ENCODE measurements at places on chromosomes 16 and 17.

GRCh38 chr17:41651625-41652460 lies 27.5 kb upstream of the KRT17 start:
- peak; percentile 40 for DNase-seq

GRCh38 chr17:47192554-47192953 lies 3.5 kb upstream of the CDC27 start:
- DNase-seq: no peak

DNA sequence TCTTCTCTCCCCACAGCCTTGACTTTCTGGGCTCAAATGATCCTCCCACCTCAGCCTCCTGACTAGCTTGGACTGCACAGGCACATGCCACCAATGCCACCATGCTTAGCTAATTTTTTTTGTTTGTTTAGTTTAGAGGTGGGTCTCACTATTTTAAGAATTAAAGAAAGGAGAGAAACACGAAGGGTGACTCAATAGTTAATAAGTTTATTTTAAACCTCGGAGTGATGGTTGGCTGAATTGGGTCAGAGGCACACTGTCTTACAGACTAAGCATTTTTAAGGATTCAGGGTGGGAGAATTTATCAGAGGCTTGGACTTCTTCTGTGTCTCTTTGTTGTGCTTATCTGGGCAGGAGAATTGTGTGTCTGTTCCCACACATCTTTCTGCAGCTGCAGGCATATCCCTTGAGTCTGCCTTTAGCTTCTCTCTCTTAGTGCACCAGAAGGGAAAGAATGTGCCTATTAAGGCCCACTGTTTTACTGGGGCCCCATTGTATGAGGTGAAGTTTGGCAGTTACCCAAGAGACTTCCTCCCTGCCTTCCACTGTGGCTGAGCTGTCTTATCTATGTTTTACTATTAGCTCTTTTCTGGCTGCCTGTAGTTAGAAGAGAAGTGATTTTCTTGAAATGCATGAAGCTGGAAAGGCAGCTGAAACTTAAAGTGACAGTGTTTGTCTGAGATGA lies 2172.0 kb downstream of the TP53TG3F start:
- DNase-seq: no peak

- no peak for DNase-seq
Measured at GRCh38 chr17:58273453-58274104, 7.2 kb downstream of the MPO start.

- DNase-seq: no peak
Measured at GRCh38 chr16:28865722-28866453, 2.2 kb downstream of the SH2B1 start.

- DNase-seq: no peak
Measured at GRCh38 chr17:64354824-64355535, 35.7 kb downstream of the PECAM1 start.

DNA sequence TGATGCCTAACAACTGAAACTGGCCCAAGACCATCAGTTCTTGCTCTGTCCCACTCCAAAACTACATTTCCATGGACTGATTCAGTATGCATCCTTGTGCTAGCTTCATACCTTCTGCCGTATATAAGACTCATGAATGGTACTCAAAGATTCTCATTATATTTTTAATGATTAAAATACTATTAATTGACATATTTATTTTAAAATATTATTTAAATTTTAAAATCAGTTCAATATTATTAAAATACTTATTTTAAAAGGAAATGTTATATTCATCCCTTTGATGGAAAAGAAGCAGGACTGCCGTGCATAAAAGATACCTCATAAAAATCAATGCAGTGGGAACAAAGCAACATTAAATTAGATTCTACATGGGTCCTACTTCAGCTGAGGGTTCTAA lies 153.4 kb downstream of the AXIN2 start:
- DNase-seq: no peak

DNA sequence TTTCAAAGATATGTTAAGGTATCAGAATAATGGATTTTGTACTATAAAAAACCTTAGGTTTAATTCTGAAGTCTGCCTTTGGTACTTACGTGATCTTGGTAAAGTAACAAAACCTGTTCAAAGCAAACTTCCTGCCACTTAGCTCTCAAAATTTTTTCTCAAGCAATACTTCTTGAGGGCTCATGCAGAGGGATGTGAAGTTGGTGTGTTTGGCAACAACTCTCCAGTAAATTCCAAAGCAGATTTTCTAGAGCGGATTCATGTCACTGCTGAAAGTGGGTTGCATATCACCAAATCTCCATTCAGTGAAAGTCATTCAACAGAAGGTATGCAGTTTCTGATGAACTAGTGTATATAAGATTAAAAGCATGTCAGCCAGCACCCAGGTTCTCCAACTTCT lies 856.7 kb downstream of the CDH8 start:
- no peak for DNase-seq

DNA sequence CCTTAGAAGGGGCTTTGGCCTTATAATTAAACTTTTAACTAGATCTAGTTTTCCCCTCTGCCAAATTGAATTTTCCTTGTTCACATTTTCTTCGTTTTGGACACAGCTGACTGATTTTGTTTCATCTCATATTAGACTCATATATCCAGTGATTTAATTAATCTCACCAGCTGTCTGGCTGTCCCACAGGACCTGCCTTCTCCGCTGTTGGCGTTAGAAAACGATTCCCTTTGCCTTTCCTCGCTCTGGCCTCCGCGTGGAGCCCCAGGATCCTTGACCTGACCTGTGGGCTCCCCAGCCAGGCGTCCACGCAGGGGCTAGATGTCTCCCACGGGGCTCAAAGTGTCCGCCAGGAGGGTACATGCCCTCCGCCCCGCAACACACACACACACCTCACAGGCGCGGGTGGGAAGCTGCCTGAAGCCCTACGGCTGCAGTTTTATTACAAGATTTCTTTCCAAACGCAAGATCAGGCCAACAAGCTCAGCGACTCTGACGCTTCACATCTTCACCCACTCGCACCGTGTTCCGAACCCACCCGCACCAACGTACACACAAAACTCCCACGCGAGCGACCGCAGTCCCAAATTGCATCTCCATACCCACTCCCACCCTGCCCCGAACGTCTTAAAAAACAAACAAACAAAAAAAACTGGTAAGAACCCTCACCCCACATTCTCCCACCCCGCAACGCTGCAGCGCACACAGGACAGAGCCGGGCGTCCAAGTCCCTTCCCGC lies 1.1 kb downstream of the RPRML start:
- DNase-seq: no peak

DNA sequence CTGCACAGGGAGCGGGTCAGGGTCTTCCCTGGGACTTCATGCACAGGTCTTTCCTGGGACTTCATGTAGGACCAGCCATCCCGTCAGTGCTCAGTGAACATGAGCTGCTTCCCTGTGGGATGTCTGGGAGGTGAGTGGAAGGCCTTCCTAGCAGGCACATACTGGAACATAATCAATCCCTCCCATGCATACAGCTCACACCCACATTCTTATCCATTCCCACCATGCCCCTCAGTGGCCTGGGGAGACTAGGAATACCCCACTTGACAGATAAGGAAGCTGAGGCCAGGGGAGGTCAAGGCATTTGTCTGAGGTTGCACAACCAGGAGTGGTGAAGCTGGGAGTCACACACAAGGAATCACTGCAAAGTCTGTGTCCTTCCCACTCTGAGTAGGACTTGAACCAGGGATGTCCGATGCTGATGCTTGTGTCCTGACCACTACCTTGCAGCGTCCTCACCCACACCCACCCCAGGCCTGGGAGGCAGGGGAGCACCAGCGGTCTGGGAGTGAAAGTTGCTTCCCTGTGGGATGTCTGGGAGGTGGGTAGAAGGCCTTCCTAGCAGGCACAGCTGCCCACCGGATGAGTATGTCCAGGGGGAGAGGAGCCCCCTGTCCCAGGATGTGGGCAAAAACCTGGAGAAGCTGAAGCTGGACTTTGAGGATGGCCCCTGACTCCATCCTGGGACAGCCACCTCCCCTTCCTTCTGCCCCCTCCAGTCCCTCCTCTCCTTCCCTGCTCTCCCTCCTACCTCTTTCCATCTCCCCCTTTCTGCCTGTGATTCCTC lies 1.0 kb upstream of the NLRC5 start:
- DNase-seq: no peak

- DNase-seq: no peak
Measured at GRCh38 chr16:2816751-2817339, at the start of gene PRSS21. Gene PRSS21 (plus strand): TSS chr16:2817237. CDS start chr16:2817269, 32 bp downstream.

GRCh38 chr17:47701608-47702007 lies 7.6 kb downstream of the TBKBP1 start:
- no peak for DNase-seq

DNA sequence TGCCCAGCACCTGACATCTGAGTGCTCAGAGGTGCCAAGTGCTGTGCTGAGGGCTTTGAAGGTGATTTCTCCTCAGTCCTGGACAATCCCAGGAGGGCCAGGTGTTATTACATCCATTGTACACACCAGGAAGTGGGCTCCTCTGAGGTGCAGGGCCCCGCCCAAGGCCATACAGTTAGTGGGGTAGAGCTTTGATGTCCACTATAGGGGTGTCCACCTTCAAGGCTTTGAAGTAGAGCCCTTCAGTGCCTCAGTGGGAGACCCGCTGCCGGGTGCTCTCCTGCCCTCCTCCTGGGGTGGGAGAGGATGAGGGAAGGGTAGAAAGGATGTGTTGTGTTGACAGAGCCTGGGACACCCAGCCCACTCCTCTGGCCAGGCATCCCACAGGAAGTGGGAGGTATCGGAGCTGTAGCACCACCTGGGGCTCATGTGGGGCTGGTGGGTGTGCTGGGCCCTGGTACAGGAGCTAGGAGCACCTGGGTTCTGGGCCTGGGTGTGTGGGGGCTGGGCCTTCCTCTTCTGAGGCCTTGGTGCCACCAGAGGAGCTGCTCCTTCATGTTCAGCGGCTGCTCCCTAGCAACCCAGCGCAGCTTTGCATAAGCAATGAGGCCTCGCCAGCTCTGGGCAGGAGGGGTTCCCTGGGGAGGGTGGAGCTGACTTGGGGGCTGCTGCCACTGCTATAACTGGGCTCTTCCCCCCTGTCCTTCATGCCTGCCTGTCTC lies 7.4 kb downstream of the LASP1 start:
- no peak for DNase-seq

DNA sequence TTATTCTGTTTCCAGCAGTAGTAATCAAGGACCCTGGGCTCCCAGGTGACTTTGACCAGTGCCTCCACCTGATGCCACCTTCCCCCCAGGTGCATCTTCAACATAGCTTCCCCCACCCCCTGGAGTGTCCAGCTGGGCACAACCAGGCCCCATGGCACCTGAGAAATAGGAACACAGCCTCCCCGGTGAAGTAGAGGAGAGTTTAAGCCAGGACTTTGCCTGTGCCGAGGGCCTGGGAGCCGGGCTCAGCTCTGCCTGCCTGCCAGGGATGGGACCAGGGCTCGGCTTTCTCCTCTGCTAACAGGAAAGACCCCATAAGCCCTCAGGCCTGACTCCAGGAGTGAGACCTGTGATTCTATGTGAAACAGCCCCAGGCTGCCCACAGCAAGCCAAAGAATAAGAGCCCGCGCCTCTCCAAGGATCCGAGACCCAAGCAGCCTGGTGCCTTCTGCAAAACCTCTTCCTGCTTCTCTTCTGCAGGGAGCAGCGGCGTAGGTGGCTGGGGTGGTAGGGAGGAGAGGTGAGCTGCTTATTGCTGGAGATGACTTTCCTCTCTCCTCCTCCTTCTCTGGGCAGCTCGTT lies 16.4 kb upstream of the RBFOX3 start:
- DNase-seq: no peak

DNA sequence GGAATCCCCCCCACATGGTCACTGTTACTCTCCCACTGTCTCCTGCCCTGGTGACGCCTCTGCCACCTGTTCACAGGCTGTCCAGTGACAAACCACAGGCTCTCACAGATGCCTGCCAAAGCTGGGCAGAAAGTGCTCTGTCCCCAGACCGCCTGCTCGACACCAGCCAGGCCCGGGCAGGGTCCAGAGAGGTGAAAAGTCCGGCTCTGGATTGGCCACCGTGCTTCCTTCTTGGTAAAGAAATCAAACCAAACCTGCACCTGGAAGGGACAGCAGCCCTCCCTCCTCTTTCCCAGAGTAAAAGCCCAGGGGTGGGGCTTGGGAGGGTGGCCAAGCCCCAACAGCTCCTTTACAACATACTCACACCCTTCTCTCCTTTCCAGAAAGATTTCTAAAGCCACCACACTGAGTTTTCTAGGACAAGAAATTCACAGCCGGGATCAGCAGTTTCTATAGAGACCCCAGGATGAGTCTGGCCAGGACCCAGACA lies 6.2 kb downstream of the PCGF2 start:
- DNase-seq: no peak

- DNase-seq: peak; percentile 18
Measured at GRCh38 chr17:76353004-76353598, 615 bp downstream of the PRPSAP1 start.

- no peak for DNase-seq
Measured at GRCh38 chr17:77544347-77545110, 403.8 kb downstream of the SEC14L1 start.

DNA sequence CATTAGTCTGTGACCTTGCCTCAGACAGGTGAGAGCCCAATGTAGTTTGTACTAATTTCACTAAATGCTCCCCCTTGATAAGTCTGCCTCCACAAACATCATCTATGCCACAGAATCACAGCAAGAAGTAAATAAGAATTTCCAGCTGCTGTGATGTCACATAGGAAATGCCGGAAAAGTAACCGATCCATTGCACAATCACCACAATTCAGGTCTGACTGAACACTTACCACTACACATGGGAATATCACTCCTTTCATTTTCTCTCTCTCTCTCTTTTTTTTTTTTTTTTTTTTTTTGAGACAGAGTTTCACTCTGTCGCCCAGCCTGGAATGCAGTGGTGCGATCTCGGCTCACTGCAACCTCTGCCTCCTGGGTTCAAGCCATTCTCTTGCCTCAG lies 79.0 kb upstream of the CDH11 start:
- DNase-seq: no peak

DNA sequence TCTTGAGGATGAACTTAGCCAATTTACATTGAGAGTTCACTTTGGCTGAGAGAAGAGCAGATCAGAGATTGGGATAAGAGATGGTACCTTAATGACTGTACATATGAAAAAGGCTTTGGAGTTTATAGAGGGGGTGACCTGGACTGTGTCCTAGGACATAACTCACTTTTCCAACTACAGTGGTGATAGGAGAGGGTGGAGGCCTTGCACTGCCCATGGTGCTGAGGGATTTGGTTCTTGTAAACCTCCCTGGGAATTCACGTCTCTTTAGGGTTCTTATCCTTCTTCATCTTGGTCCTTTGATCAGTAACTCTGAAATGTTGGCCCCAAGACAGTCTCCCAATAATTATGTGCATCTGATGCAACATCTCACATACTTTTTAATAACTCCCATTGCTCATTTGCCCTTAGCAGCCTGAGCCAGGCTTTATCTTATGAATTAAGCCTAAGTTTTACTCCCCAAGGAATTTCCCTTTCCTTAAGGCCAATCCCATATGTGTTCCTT lies at the start of gene OR4D1:
Gene OR4D1, plus strand, starts transcription at position 455 of the 505 bp plus-strand sequence. CDS start 6,770 bp downstream, outside the sequence.
- no peak for DNase-seq

GRCh38 chr17:30300818-30301217 lies 9.1 kb upstream of the BLMH start:
- no peak for DNase-seq
